ENCODE measurements at places on chromosomes 3 and 15.

DNA sequence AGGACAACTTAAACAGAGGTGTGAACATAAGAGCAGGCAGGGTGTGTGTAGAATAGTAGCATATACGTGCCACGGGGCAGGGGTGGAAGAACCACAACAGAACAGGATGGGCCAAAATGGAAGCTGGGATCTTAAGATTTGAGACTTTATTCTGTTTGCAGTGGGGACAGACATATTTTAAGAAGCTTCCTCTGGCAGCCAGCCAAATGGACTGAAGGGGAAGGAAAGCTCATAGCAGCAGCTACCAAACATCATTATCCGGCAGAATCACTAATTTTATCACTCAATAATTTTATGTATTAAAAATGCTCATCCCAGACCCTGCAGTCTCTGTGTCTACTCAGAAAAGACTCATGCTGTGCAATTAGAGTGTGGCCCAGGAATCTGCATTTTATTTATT lies 130.9 kb upstream of the CTDSPL start:
- DNase-seq: no peak

GRCh38 chr3:49895791-49896190 lies 7.9 kb downstream of the MST1R start:
- no peak for DNase-seq

DNA sequence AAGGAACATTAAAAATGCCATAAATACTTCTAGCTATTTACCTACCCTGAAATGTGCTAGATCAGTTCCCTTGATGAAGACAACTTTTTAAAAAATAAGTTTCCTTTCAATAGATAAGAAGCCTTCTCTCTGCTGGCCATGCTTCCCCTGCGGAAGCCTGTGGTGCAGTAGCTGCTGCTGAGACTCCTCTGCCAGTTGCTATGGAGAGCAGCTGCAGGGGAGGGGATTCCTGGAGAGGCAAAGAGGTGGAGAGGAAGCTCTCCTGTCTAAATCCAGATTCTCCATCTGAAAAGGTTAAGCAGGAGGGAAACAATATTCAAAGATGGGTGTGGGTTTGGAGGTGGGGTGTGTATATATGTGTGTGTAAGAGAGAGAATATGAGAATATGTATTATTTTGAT lies 69.8 kb upstream of the BFSP2 start:
- DNase-seq: no peak

- no peak for DNase-seq
These were observed 34.8 kb downstream of the GPR176 start for GRCh38 chr15:39885099-39885777.

DNA sequence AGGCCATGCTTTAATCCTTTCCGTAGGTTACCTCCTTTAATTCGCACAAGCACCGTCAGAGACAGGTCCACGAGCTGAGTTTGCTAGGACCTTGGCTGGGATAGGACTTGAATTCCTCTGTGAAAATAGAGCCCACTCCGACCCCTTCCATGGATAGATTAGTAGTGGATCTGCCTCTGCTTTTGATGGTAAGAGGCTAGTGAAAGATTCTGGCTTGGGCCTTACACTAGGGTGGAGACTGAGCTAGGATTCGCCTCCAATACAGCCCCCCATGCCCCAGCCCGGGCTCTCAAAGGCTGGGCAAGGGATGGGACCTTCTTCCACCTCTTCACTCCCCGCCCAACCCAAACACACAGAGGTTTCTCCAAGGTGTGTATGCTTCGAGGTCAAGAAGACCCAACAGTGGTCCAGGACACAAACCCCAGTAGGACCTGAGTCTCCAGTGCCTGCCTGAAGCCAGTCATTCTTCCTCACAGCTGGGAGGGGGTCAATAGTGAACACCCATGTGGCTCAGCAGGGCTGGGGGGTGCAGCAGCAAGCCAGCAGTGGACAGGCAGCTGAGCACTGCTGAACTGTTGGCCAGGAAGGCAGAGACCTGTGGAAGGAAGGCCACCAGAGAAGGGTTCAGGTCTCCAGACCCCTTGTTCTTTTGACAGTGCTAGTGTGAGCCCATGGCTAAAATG lies 75.7 kb downstream of the SPSB4 start:
- no peak for DNase-seq

GRCh38 chr15:78617076-78617475 lies 3.7 kb downstream of the CHRNA3 start:
- no peak for DNase-seq

- no peak for DNase-seq
These were observed 566 bp upstream of the MKRN3 start for GRCh38 chr15:23564821-23565394.

DNA sequence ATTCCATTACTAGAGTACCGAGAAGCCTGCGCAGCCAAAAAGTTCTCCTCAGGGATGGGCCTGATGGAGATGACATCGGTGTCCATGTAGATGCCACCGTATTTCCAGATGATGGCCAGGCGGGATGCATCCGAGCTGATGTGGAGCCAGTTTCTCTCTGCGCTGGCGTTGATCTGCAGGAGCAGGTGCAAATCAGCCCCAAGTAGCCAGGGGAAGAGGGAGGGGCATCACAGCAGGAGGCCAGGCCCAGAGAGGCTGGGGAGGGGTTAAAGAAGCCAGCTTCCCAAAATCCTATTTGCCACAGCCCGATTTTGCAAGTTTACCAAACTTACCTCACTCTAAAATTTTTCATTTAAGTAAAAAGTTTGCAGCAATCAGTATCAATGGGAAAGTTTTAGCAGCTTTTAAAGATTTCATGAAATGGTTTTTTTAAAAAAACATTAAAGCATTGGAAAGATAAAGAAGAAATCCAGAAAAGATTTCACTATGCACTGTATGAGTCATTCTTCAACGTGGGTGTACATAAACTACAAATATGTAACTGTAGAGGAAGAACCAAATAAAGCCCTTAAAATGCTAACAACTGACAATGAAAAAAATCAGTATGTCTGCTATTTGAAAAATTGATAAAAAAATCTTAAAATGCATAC lies 7.4 kb downstream of the A4GNT start:
- DNase-seq: peak; percentile 52

DNA sequence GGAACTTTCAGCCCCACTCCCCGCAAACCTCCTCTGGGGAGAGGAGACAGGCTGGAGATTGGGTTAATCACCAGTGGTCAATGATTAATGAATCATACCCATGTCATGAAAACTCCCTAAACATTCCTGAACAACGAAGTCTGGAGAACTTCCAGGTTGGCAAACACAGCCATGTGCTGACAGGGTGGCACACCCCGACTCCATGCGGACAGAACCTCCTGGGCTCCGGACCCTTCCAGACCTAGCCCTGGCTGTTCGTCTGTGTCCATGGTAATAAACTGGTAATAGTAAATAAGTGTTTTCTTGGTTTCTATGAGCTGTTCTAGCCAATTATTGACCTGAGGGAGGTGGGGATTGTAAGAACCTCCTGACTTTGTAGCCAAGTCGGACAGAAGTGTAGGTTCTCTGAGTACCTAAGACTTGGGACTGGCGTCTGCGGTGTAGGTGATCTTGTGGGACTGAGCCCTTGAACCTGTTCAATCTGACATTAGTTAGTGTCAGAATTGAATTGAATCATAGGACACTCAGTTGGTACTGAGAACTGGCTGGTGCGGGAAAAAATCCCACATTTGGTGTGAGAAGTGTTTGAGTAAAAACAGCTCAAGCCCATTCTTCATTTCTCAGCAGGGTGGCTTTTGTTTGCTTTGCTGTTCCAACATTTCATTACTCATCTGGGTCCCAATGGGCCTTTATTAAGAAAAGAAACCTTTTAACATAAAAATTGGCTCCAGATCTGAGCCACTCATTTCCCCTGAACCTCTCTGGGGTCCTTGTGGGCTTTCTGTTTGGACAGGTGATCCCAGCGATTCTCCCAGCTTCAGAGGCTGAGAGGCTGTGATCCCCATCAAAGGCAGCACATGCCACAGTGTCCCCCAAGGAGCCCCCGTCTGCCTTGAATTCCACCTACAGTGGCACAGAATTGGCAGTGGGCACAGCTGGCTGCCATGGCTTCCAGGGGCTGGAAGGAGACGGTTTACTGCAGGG lies 151.0 kb downstream of the TJP1 start:
- DNase-seq: peak; percentile 95

GRCh38 chr3:128736601-128737000 lies 10.6 kb downstream of the RAB7A start:
- DNase-seq: peak; percentile 41

- DNase-seq: no peak
These were observed 8.0 kb upstream of the MYZAP start for GRCh38 chr15:57583720-57584119.

Measured in cardiac fibroblast (primary cell).